ENCODE measurements at places on chromosomes 3 and 15.

- no peak for DNase-seq
These were observed 8.9 kb downstream of the GYG1 start for GRCh38 chr3:149000206-149000745.

DNA sequence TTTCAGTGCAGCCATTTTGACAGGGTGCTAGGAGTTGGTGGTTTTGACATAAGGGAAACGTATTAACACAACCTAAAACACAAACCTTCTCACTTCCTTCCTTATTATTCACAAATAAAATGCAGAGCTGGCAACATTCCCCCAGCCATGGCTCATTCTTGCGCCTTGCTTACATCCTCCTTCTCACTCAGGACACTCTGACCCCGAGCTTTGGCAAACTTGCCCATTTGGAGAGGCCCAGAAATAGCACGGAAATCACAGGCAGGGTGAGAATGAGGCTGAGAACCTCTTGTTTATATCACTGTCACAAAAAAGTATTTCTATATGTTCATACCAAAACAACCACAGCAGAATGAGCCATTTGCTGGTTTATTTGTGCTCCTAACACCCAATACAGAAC lies 244.3 kb downstream of the NTRK3 start:
- no peak for DNase-seq

- DNase-seq = no peak
These were observed 8.8 kb downstream of the EIF2AK4 start for GRCh38 chr15:39942753-39943150.

GRCh38 chr15:58797505-58797904 lies 26.4 kb downstream of the MINDY2 start:
- no peak for DNase-seq

- DNase-seq = no peak
These were observed 96.7 kb downstream of the CD47 start for GRCh38 chr3:107994181-107994580.

DNA sequence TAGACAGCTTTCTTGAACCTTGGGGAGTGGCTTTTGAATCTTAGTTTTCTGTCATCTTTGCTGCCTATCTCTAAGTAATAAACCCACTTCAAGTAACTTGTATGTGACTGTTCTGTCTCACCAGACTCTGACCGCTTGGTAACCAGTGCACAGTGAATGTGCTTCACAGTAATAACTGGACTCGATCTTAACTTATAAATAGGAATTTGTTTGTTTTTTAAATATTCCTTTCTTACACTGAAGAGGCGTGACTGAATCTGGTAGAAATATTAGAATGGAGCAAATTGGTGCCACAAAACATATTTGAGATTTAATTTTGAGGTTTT lies 318.0 kb downstream of the GBE1 start:
- no peak for DNase-seq

DNA sequence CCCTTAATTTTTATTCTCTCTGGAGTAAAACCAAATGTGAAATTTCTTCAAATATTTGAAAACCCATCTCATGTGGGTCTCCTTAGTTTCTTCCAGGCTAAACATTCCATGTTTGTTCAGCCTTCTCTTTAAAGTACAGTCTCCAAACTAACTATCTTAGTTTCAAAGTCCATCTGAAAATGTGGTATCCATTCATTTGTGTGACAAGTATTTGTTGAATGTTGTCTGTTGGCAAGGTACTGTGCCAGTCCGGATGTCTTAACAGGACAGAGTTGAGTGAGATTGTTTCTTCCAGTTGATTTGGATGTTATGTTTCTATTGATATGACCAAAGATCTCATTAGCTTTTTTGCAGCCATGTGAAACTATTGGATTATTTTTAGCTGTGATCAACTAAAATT lies 347.4 kb downstream of the THSD4 start:
- no peak for DNase-seq

DNA sequence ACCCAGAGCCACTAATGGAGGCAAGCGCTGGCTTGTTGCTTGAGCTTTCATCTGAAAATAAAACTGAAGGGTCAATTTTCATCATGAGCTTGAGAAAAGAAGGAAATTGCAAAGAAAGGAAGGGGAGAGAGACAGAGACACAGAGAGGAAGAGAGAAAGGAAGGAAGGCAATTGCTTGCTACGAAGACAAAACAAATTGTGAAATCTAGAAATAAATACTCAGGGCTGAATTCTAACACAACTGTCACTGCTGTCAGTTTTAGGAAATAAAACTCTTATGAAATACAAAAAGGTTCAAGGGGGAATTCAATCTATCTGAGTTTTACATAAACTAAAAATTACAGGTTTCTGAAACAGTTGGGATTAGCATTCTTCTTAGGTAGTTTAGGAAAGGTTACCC lies 36.7 kb downstream of the FOXP1 start:
- DNase-seq = no peak

DNA sequence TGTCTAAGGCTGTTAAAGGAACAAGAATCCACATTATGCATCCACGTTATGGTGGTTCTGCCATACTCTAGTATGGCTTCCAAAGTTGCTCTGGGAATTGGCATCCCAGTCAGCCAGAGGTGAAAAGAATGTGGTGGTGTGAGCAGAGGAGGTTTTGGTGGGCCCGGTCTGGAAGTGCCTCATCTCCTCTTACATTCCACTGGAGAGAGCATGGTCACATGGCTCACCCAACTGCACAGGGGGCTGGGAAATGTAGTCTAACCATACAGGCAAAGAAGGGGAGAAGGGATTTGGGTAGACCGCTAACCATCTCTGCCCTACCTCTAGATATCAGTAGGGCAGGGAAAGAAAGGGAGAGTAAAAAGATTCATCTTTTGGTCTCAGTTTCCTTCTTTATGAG lies 3.2 kb upstream of the HEG1 start:
- DNase-seq = no peak

DNA sequence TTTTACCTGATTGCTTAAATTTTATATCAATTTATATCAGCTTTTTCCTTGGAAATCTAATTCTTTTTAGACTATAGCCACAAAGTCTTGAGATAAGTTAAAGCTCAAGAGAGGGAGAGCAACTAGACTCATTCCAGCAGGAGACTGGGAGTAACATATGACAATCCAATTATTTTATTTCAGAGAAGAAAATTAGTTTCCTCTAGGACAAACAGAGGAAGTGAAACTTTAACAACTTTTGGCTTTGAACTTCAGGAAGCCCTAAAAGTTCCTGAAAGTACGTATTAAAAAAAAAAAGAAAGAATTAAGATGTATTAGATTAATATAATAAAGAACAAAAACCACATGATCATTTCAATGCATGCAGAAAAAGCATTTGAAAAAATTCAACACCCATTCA lies 13.9 kb upstream of the UBE2E2 start:
- no peak for DNase-seq

GRCh38 chr3:10855871-10856662 lies 40.0 kb downstream of the SLC6A11 start:
- DNase-seq = no peak
